ENCODE measurements at places on chromosomes 5 and 9.

DNA sequence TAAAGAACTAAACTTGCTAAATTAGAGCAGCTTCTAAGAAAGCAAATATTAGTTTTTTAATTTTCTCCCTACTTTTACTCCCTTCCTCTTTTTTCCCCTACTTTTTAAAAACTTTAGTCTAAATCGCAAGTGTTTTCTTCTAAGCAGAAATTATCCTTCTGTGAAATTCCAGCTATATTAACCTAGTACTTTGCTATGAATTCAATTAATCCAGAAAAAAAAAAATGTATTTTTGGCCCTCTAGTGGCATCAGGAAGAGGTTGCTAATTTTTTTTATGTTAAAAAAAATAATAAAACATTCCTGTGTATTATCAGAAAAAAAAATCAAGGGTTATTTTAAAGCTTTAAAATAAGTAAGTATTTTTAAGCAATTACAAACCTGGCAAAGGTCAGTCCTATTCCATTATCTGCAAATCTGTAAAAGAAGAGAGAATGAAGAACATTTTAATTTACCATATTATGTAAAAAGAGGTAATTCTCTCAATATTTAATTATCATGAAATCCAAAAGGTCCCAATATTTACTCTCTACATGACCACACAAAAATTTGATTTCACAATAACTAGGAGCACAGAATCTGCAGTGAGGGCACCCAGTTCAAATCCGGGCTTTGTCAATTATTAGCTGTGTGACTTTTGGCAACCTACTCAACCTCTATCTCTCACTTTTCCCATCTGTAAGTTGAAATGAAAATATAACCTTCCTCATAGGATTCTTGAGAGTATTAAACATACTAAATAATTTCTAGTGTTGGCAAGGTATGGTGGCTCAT is 52.0 kb downstream of the CEMIP2 start:
- DNase-seq, result no peak

DNA sequence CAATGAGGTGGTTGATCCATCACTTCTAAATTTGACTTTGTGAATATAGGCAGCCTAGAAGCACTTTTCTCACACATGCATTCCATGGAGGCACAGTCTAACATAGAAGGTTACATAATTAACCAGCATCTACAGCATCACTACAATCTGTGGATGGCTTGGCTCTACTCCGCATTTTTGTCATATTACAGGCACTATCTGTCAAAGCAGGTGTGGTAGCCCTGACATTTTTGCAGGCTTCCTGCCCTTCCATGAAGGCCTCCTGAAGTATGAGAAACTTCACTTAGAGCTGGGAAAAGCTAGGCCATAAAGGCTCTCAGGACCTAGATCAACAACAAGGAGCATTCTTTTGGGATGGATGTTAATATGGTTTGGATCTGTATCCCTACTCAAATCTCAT is 378.0 kb downstream of the ANXA1 start:
- DNase-seq, result no peak

- DNase-seq, result no peak
These were observed 208.8 kb upstream of the TARS1 start for GRCh38 chr5:33231935-33232334.

DNA sequence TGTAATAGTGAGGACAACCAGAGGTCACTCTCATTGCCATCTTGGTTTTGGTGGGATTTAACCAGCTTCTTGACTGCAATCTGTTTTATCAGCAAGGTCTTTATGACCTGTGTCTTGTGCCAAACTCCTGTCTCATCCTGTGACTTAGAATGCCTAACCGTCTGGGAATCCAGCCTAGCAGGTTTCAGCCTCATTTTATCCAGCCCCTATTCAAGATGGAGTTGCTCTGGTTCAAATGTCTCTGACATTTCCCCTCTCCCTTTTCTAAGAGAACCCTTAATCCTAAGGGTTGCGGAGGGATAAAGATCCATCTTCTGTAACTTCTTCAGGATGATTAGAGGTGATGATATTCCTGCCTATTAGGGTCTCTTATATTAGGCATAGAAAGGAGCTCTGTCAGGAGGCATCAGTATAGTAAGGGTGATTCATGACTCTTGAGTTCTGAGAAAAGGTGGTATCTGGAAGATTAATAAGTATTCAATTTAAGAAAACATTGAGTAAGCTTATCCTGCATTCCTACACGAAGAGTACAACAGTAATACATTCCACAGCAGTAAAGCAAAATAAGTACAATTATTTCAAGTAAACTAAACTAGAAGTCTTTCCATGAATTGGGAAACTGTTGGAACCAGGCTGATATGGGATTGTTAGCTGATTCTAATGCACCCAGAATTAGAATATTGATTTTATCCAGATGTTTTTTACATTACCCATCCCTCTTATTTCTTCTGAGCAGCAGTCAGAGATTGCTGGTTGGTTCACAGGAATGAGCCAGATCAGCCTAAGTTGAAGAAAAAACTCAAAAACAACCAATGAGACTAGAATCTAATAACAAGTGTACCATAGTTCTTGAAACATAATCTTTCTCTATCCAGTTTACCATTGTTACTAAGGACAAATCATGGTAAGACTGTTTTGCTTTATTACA is 39.9 kb downstream of the SHC3 start:
- DNase-seq, result no peak

DNA sequence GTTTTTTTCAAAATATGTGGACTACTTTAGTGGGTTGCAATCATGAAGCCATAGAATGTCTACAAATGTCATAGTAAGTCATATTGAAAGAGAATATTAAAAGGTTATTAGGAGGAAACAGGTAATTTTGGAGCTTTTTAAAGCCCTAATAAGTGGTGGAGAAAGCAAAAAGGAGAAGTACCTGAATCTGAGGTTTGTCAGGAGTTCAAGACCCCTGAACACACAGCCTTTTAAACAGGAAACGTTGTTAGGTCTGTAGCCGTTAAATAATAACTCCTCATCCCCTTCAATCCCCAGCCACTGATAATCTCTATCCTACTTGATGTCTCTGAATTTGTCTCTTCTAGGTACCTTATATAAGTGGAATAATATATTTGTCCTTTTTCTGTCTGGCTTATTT is 51.1 kb downstream of the SPEF2 start:
- DNase-seq, result no peak

All from hepatic stellate cell (primary cell).